ELR (cell line): ENCODE measurements at places on chromosomes 4 and X.

DNA sequence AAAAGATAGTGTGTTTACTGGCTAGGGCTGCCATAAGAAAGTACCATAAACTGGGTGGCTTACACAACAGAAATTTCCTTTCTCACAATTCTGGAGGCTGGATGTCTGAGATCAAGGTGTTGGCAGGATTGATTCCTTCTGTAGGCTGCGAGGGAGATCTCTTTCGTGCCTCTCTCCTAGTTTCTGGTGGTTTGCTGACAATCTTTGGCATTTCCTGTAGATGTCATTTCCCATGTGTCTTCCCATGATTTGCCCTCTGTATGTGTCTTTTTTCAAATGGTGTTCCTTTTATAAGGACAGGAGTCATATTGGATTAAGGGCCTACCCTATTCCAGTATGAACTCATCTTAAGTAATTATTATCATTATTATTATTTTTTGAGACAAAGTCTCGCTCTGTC, 27.9 kb upstream of the LCORL start:
- peak; percentile 8 for DNase-seq

DNA sequence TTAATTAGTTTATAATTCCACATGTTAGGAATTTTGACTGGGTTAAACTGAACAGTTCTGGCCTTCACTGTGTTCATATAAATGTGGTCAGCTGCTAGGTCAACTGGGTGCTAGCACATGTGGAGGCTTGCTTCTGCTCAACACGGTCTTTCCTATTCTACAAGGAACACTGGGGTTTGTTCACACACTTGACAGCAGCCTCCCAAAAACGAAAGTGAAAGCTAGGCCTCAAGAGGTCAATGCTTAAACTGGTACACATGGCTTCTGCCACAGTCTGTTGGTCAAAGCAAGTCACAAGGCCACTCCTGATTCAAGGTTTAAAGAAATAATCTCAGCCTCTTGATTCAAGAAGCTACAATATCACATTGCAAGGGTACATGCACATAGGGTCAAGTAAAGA, 126.5 kb downstream of the QDPR start:
- DNase-seq, result peak; percentile 33

DNA sequence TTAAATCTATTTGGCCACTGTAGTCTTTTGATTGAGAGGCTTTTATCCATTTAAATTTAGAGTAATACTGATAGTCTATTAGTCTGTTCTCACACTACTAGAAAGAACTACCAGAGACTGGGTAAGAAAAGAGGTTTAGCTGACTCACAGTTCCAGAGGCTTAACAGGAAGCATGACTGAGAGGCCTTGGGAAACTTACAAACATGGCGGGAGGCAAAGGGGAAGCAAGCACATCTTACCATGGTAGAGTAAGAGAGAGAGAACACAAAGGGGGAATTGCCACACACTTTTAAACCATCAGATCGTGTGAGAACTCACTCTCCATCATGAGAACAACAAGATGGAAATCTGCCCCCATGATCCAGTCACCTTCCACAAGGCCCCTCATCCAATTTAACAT, 410.9 kb downstream of the PDGFC start:
- peak; percentile 68 for DNase-seq

DNA sequence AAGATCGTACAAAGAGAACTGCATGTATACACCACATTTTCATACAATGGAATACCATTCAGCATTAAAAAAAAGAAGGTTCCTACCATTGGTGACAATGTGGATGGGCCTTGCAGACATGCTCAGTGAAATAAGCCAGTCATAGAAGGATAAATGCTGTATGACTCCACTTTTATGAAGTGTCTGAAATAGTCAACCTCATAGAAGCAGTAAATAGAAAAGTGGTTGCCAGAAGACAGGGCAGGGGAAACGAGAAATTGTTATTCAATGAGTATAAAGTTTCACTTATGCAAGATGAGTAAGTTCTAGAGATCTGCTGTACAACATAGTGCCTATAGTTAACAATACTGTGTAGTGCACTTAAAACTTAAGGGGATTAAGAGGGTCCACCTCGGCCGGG, 257.5 kb upstream of the FTHL17 start:
- DNase-seq, result no peak

- DNase-seq, result peak; percentile 14
Observed at GRCh38 chr4:19791422-19792123, 460.1 kb upstream of the SLIT2 start.

- DNase-seq, result no peak
Observed at GRCh38 chr4:150033901-150034300, 44.3 kb upstream of the DCLK2 start.

DNA sequence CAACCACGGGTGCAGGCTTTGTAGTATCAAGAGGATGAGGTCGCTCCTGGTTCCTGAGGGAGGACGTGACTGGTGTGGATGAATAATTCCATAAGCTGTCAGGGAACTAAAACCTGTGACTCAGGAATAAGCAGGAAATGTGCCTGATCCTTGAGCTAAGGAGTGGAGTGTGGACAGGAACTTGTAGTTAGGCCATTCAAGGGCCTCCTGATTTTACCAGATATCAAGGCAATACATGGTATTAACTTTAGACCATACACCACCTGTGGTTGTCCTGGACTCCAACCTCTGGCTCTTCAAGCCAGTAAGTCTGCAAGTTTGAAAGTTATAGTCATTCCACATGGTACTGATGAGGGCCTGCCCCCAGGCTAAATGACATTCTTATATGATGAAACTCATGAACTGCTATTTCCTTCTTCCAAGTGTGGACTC, 12.1 kb upstream of the ING2 start:
- DNase-seq, result peak; percentile 94

- DNase-seq, result peak; percentile 76
Observed at GRCh38 chr4:165312506-165312905, 15.0 kb upstream of the MSMO1 start.

DNA sequence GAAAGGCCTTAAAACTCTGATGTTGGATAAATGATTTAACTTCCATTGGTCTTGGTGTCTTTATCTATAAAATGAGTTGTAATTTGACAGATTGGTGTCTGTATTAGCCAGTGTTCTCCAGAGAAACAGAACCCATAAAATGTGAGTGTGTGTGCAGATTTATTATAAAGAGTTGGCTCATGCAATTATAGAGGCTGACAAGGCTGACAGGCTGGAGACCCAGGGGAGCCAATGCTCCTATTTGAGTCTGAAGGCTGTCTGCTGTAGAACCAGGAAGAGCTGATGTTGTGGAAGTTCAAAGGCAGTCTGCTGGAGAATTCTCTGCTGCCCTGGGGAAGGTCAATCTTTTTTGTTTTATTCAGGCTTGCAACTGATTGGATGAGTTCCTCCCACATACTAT, 131.7 kb downstream of the SLC4A4 start:
- DNase-seq, result no peak

DNA sequence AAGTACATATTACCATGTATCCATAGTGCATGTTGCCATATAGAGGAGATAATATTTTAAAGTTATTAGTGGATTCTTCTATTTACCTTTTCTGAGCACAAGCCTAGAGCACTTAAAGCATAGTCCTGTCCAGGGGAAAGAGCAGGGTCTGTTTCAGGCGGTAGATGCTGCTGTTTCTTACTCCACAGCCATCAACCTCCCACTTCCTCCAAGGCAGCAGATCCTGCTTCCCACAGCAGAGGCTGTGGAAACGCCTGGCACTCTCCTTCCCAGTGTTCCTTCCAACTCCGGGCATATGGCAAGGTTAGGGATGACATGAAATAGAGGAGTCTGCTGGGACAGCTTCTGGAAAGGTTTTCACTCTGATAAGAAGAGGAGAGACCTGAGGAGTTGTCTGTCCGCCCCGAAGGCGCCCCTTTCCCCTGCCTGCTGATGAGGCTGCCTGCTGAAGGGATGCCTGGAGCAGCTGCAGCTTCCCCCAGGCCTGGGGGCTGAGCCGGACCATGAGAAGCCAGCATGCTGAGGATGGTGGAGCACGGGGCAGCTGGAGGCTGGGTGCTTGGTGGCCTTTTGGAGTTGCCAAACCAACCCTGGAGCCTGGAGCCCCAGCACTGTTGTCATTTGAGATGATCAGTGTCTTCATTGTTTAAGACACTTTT, 43.9 kb upstream of the SLC25A4 start:
- no peak for DNase-seq

GRCh38 chrX:18098763-18099162, 121.9 kb downstream of the BEND2 start:
- no peak for DNase-seq

DNA sequence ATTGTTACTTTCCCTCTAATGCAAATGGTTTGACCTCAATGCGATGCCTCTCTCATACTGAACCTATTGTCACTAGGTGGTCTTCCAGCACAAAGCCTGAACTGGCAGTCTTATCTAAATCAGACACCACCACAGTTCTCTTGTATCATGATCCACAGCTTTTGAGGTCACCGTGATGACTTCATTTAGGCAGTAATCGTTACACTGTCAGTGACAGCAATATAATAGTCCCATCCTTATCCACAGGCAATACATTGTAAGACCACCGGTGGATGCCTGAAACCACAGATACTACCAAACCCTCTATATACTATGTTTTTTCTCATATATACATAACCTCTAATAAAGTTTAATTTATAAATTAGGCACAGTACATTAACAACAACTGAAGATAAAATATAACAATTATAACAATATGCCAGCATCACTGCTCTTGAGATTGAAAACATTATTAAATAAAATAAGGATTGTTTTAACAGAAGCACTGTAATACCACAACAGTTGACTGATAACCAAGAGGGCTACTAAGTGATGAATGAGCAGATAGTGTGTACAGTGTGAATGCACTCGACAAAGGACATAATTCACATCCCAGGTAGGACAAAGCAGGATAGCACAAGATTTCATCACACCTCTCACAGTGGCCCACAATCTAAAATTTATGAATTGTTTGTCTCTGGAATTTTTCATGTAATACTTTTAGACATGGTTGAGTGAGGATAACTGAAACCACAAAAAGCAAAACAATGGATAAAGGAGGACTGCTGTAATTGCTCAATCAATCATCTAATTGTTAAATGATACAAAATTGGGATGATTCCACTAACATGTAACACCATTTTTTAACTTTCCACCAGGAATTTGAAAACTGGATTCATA, 419.4 kb downstream of the CENPC start:
- DNase-seq, result no peak

- DNase-seq, result no peak
Observed at GRCh38 chr4:52366191-52366590, 292.9 kb downstream of the USP46 start.

GRCh38 chr4:33998291-33998690, 2246.0 kb downstream of the ARAP2 start:
- DNase-seq, result no peak

DNA sequence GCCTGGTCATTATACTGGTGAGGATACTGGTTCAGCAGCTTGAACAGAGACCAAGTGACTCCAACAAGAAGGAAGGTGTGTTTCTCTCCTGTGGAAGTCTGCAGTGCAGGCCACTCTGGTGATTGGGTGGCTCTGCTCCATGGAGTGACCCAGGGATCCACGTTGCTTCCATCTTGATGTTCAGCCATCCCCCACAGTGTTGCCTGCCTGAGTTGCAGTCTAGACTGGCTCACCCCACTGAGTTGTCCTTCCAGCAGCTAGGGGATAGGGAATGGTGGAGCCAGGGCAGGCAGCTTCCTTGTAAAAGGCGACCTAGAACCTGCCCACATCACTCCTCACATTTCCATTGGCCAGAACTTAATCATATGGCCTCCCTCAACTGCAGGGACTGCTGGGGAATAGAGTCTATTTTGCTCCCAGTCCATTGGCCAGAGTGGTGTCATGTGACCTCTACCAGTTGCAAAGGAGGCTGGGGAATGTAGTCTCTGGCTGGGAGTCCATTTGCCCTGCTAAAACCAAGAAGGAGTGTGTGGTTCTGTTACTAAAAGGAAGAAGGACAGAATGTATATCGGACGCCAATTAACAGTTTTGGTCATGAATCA, 8.0 kb downstream of the MAN2B2 start:
- DNase-seq, result peak; percentile 47

DNA sequence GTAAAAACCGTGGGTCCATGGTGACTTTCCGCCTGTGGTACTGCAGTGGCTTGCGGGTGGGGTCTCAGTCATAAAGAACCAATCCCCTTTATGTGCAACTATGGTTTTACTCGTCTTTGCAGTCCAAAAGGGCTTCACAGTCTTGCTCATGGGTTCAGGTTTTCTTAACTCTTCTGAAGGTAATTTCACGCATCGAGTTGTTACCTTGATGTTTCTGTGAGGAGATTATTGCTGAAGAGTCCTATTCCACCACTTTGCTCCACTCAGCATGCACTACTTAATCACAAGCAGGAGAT, 41.5 kb downstream of the F8 start:
- DNase-seq, result no peak

DNA sequence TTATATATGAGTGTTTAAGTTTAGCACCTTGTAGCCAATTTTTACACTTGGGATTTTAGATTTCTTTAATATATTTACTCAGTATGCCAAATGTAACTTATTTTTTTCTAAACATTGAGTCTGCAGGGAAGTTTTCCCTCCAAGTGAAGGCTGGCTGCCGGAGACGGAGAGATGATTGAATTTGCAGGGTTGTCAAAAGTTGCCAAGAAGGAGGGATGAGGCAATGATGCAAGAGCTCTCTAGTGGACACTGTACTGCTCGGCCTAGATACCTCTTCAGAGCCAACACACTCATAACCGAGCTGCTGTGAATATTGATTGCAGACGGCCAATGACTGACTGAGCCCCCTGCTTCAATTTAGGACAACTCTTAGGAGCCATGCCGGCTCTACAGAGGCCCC, 318.6 kb upstream of the CASK start:
- no peak for DNase-seq

DNA sequence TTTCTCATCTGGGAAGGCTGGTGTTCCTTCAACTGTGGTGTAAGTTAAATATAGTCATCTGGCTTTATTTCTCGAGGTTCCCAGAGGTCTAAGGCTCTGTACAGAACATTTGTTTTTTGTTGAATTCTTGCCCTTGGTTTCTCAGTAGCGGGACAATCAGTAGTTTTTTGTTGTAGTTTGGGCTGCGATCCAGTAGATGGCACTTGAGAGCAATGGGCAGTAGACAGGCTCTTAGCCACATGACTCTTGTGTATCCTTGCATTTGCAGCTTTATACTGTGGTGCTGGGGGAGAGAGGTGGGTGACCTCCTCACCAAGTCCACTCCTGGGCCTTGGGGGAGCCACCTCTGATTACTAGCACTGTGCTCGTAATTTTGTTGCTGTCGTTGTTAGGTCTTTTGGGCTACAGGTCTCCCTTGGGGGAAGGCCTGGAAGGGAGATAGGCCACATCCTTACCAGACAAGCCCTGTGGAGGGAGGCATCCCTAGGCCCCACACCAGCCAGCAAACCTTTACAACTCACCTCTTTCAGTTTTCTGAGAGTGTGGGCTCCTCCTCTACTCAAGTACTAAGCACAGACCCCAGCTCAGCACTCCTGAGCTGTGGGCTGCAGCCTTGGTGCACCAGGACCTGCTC, 8.1 kb downstream of the ETDB start:
- peak; percentile 39 for DNase-seq

- no peak for DNase-seq
Observed at GRCh38 chrX:115591420-115591819, 30.4 kb downstream of the PLS3 start.

DNA sequence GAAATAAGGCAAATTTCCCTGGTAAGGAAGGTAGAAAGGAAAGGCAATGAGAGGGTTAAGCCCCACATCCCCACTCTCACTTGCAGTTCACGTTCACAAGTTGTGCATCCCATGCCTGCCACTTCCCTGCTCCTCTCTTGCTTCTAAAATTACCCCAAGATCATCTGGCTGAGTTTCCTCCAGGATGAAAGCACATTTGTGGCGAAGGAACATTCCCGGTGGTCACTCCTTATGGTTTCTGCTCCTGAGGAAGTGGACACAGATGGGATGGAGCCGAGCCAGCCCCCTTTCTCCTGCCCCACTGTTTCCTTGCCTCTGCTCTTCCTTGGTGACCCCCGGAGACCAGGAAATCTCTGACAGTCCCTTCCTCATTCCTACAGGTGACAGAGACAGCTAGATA, 37.5 kb downstream of the SPINK2 start:
- DNase-seq, result no peak

GRCh38 chr4:99833756-99834155, 17.1 kb downstream of the DAPP1 start:
- no peak for DNase-seq
